ENCODE measurements at places on chromosomes 11 and 22. TPM values are rescaled to one million over a fixed set of nuclear protein-coding genes. Genes with fewer than 3 reads are reported as not detected.
A peak's percentile ranks its signal among the peaks of the same experiment; 100 is the strongest.

Gene RTN4RL2
- 2.0 TPM for total RNA-seq

Gene SPI1
- total RNA-seq = 3.6 TPM

Gene SLC22A9
- not detected for total RNA-seq

Gene DDTL
- total RNA-seq = 0.80 TPM

Gene B4GALNT4
- 14.4 TPM for total RNA-seq

Gene HARBI1
- 2.3 TPM for total RNA-seq

Gene RBMXL2
- 0.04 TPM for total RNA-seq

Gene CDC42EP2
- total RNA-seq = 20.8 TPM

Gene C1QTNF4
- total RNA-seq = 11.3 TPM

GRCh38 chr11:37712251-37712650 lies 1114.2 kb upstream of the RAG2 start:
- peak; percentile 21 for DNase-seq

- no peak for DNase-seq
Observed at GRCh38 chr11:67355023-67355793, 1.9 kb upstream of the POLD4 start.

DNA sequence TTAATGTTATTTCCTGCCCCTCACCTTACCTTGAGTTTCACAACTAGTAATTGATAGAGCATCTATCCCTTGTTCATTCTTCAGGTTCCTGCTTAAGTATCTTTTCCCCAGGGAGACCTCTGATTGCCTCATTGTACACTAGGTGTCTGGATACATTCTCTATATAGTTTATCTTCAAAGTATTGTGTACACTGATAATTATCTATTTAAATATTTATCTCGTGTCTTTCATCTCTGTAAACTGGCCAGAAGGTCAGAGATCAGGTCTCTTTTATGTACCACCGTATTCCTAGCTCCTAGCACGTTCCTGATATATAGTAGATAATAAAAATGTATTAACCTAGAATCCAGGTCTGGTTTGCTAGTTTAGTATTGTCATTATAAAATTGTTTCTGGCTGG lies 6.4 kb downstream of the TMEM126B start:
- no peak for DNase-seq

- DNase-seq = peak; percentile 79
Observed at GRCh38 chr11:17821648-17822400, 87.2 kb downstream of the KCNC1 start.

DNA sequence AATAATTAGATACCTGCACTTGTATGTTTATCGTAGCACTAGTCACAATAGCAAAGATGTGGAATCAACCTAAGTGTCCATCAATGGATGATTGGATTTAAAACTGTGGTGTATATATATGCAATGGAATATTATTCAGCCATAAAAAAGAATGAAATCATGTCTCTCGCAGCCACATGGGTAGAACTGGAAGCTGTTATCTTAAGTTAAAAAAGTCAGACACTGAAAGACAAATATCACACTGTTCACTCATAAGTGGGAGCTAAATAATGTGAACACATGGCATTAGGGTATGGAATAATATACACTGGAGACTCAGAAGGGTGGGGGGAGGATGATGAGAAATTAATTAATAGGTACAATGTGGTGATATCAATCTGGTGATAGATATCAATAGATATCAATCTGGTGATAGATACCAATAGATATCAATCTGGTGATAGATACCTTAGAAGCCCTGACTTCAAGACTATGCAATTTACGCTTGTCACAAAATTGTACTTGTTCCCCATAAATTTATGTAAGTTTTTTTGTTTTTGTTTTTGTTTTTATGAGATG lies 2.0 kb downstream of the LMO2 start:
- no peak for DNase-seq

DNA sequence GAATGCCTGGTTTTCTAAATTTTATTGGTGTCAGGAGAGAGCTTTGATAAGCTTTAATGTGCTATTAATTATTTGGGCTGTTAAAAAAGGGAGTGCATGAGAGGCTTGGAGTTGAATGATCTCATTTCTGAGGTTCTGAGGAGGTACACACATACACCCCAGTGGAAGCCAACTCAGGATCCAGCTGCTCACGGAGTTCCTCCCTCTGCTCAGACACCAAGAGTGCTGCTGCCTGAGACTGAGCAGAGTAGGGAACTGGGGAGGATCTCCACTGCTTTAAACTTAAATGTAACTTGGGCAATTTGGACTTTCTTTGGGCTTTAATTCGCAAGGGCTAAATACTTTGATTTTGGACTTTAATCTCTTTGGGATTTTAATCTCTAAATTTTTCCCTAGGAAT lies 414.4 kb upstream of the CADM1 start:
- DNase-seq = no peak

DNA sequence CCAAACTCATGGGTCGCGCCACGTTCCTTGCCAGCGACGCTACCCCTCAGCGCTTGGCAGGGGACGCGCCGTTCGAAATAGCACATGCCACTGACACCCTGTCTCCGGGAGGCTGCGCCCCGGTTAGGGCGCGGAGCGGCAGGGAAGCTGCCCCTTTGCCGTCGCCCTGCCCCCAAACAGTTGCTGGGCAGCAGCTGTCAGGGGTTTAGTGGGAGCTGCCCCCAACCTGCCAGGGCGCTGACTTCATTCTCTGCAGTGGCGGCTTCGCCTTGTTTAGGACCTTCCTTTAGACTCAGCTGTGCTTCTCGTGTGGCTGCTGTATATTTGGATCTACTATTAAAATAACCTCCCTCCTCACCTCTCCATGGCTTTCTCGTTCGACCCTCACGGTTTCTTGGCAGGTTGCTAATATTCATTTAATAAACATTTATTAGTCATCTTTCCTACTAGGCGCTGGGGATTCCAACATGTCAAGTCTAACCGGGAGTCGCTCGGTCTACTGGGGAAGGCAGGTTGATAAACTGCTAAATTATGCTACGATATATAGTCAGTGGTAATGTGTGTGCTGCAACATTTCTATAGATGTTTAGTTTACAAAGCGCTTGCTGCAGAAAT lies 782 bp downstream of the TMEM109 start:
- DNase-seq = peak; percentile 76

DNA sequence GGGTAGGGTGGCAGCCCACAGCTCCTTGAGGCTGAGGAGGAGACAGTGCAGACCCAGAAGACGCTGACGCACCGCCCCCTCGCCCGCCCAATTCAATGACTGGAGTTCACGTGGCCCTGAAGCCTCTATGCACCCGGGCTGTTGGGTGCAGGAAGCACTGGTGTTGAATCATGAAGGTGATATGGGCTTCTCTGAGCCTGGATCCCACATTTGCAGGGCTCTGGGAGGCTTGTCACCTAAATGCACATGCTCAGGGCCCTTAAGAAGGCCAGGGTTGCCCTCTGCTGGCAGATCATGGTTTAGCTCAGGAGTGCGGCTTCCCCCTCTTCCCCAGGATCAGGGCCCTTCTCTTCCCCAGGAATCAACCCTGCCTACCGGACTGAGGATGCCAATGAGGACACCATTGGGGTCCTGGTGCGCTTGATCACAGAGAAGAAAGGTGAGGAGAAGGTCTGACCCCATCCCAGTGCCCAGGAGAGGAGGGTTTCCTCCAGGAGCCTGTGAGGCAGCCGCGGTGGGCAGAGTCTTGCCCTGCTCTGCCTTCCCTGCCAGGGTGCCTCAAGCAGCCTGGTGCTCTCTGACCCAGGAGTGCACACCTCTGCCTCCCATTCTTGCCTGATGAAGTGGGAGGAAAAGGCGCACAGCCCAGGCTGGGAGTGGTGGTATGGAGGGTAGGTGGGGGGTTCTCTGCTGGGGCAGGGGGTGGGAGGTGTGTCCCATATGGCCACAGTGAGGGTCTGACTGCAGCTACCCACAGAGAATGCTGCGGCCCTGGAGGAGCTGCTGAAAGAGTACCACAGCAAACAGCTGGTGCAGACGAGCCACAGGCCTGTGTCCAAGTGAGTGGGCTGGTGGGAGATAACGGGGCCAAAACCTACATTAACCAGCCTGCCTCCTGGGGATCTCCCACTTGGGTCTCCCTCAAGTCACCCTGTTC lies 17.5 kb downstream of the RELT start:
- peak; percentile 80 for DNase-seq

DNA sequence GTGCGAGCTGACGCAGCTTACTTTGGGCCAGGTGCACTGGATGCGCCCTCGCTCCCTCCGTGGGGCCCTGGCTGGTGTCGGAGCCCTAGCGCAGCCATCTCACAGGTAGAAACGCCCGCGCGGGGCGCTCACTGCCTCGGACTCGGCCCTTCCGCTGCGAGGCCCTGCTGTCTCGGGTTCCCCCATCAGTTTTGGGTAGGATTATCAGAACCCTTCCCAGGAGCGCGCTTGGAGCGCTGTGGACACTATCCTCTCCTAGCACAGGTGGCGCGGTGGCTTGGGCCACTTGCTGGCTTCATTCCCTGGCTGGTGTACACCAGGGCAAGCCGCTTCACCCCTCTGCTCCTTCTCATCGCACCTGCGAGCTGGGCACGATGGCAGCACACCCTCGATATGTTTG lies 35.7 kb upstream of the B3GAT1 start:
- DNase-seq = no peak

DNA sequence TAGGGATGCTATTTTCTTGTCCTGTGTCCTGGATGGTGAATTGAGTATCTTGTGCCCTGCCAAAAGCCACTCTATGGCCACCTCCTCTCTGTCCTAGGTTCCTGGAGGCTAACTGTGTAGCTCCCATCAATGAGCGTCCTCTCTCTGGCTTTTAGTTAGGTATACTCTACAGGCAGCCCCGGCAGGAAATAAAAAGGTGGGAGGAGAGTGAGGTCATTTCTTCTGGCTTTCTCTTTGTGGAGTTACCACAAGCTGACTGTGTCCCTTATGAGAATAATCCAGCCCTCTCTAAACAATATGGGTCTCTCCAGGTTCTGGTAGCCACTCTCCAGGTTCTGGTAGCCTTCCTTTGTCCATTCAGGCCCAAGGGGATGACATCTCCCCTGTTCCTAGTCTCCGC lies 11.7 kb upstream of the ASPHD2 start:
- no peak for DNase-seq

DNA sequence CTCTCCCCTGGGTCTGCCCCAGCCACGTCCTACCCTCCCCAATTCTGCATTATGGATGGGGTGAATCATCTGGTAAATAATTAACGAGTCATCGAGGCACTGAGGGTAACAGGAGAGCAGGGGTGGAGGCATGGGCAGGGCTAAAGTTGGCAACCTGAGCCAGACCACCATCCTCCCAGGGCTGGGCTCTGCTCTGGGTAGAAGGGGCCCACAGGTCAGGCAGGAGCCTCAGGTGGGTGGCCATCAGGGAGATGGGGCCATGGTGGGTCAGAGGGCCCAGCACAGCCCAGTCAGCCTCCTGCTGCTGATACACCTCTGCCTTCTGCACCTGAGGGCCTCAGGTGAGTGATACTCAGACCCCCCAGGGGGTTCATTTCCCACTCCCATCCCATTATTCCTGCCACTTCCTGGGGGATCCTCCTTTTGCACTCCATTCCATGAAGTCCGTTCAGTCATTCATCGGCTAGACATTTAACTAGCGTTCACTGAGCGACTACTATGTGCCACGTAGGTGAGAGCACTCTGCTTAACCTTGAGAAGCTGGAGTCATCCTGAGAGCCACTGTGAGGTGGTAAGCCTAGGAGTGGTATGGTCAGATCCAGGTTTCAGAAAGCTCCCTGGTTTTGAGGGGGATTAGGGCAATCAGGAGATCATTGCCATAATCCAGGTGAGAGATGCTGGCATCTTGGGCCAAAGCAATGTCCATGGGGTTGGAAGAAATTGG lies at the start of gene VSIG10L2:
Gene VSIG10L2 (plus strand): TSS at position 248 of the 724 bp plus-strand sequence. CDS start 12 bp downstream, at position 260.
- DNase-seq = no peak

DNA sequence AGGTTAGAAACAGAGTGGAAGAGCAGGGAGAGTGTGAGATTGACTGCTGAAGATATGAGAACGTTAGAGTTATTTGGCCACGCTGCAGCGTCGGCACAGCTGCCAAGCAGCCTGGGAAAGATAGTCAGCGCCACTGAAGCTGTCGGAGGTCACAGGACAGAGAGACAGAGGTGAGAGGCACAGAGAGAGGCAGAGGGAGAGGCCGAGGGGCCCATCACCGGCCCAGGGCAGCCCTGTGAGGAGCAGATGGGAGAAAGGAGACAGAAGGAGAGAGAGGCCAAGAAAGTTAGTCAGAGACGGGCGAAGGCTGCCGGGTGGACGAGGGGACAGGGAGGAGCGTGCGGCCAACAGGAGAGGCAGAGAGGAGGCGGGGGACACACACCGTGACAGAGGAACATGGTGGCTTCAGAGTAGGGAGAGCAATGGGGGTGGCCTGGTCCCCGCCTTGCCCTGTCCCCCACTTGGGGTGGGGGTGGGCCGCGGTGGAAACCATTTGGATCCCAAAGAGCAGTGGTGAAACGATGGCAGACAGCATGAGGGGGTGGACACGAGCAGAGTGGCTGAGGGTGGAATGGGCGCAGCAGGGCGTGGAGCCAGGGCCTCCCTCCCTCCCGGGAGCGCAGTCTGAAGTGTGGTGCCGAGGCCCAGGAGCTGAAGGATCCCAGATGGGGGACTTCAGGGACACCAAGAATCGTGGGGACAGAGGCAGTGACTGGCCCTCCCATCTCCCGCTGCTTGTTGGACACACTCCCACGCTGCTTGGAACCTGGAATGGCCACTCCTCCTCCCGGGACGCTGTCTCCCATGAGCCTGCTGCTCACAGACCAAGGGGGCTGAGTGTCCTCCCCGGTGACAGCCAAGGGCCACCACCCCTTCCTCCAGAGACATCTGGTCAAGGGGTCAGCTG lies 26.6 kb downstream of the LRRC10B start:
- no peak for DNase-seq

- DNase-seq = no peak
Observed at GRCh38 chr11:118901494-118902335, 18.0 kb downstream of the CXCR5 start.

DNA sequence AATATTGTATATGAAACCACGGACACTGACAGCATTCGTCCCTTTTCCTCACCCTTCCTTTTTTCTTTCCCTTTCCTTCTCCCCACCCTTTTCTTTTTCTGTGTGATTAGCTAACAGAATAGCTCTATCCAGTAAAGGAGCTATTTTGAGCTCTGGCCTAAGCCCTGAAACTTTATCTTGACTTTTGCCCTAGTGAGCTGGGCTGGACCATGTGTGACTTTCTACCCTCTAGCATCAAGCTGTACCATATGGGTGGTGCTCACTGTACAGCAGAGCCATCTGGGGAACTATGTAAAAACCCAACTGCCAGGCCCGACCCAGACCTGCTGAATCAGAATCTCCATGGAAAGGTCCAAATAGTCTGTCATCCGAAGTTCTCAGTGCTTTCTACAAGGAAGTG lies 21.9 kb upstream of the PANX1 start:
- no peak for DNase-seq
